ENCODE measurements at places on chromosomes 2 and 18. TPM values are rescaled to one million over a fixed set of nuclear protein-coding genes. Genes with fewer than 3 reads are reported as not detected.
A peak's percentile ranks its signal among the peaks of the same experiment; 100 is the strongest.

SERPINB5 gene
- total RNA-seq = not detected

ANAPC1 gene
- 67.2 TPM for total RNA-seq

ESPNL gene
- total RNA-seq = not detected

IMMT gene
- total RNA-seq = 46.1 TPM

MEIS1 gene
- 84.6 TPM for total RNA-seq

REEP1 gene
- 4.0 TPM for total RNA-seq

GRCh38 chr2:128091726-128092080, 703 bp downstream of the UGGT1 start:
- H3K27ac ChIP-seq = peak overlapping the region; percentile 68
- DNase-seq = no peak
- H3K36me3 ChIP-seq = no peaks in the 10 kb centered on the region
- no peaks in the 10 kb centered on the region for H3K27me3 ChIP-seq

GRCh38 chr2:206800506-206801417, 35.4 kb downstream of the FASTKD2 start:
- DNase-seq = peak; percentile 66
- no peak overlapping the region for H3K4me3 ChIP-seq
- H3K27ac ChIP-seq = no peak overlapping the region
- H3K36me3 ChIP-seq = no peaks in the 10 kb centered on the region
- H3K27me3 ChIP-seq = no peaks in the 10 kb centered on the region

GRCh38 chr18:46294318-46294717, 190.1 kb downstream of the HAUS1 start:
- H3K27ac ChIP-seq = no peak overlapping the region
- no peaks in the 10 kb centered on the region for H3K4me1 ChIP-seq
- no peaks in the 10 kb centered on the region for H3K36me3 ChIP-seq

DNA sequence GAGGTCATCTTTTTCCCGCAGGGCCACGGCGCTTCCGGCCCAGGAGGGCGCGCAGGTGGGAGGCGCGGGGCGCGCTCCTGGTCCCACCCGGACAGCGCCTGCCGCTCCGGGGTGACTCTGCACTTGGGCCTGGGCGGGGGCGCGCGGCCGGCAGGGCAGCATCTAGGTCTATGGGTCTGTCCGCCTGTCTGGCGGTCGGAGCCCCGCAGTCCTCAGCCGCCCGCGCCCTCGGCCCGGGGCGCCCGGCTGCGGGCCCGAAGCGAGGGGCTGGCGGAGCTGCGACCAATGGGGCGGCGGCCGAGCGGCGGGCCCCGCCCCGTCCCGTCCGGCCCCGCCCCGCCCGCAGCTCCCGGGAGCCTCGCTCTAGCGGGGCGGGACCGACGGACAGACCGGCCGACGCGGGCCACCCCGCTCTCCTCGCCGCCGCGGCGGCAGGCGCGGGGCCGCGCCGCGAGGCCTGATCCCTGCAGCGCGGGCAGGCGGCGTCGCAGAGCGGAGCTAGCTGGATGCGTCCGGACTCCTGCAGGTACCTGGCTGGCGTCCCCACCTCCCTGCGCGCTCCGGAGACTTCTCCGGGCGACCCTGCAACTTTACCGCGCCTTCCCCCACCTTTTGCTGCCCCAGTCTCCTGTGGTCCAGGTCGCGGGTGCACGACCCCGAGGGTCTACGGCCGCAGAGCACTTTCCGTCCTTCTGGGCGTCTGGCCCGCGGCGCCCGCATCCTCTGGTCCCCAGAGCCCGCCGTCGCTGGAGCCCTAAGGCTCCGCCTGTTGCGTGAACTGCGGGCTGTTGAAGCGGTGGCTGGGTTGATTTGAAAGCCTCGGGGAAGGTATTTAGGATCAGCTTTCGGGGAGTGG, at the start of gene KCNS3:
Gene KCNS3 (plus strand): TSS at position 387 of the 856 bp plus-strand sequence. CDS start 52,342 bp downstream, outside the sequence.
- no peaks in the 10 kb centered on the region for H3K27me3 ChIP-seq
- DNase-seq = peak; percentile 45
- peaks cover 22% of the 10 kb centered on the region for H3K4me1 ChIP-seq
- H3K36me3 ChIP-seq = no peaks in the 10 kb centered on the region

- no peaks in the 10 kb centered on the region for H3K4me1 ChIP-seq
- H3K27ac ChIP-seq = no peak overlapping the region
- no peaks in the 10 kb centered on the region for H3K36me3 ChIP-seq
- H3K27me3 ChIP-seq = no peaks in the 10 kb centered on the region
Measured at GRCh38 chr2:69200107-69200520, 186.9 kb downstream of the GFPT1 start.

DNA sequence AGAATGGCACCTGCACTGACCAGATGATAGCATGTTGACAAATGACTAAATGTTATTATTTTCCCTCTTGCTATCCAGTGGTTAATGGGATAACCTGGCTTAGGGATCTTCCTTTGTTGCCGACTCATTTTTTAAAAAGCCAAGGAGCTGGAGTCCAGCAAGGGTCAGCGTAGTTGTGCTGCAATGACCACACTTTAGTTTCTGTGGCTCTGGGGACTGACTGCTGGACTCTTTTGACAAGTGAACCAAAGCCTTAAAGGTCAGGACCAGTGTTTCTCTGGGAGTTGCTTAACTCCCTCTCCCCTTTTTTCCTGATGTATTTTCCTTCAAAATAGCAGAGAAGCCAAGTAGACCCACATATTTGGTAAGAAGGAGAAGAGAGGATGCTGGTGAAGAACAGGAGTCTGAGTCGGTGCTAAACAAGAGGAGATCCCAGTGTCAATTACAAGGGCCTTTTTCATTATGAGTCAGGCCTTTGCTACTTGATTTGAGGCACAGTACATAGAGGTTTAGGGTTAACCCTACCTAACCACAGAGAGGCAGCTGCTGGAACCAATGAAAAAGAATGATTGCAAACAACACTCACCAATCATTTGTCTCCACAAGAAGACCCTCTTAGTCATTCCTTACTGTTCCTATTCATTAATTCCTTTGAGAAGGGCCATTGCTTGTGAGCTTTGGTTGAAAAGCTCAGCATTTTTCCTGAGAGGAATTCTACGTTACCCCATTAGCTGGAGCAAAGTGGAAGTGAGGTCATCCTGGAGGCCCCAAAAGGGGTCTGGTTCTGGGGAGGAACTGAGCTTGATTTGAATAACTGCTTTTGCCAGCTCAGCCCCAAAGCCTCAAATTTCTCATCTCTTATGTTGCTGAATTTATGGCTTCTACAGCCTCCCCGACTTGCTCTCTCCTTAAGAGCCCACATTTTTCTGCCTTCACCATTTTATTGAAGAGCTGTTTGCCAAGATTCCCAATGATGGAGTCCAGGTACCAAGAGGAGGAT, 137.6 kb upstream of the HNMT start:
- no peak for DNase-seq
- no peaks in the 10 kb centered on the region for H3K27me3 ChIP-seq
- no peaks in the 10 kb centered on the region for H3K36me3 ChIP-seq
- H3K4me1 ChIP-seq = no peaks in the 10 kb centered on the region
